CD4-positive, alpha-beta T cell treated with Interleukin-6 at 100 ng/mL for 8 hours (primary cell): ENCODE measurements at places on chromosomes 4 and X.

GRCh38 chr4:144667500-144667899 lies 21.5 kb downstream of the HHIP start:
- no peak for DNase-seq

GRCh38 chr4:169366821-169367220 lies 96.1 kb upstream of the SH3RF1 start:
- DNase-seq, result no peak

DNA sequence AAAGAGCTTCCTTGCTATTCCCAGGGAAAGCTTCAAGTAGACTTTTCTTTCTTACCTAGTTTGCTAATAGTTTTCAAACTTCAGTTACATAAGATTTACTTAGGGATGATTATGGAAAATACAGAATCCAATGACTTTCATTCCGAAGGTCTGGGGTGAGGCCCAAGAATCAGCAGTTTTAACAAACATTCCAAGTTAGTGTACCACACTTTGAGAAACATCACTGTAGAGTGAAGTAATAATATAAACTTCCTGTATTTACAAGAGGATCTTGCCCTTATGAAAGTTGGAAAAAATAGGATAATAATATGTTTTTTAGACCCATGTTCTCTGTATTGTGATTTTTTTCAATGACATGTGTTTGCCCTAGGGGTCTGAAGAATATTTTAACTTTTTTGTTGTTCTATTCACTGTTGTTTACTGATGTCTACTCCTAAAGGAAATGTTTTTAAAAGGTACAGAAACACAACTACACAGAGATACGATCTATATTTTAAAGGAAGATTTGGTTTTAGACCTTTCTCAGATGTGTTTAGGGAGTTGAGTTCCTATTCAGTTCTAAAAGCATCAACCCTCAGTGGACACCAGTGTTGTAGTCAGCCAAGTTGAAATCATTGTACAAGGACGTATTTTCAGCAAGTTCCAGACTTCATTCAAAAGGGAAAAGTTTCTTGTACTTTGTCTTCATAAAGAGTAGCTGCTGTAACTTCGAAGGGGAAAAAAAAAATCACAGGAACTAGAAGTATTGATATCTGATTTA lies 295.8 kb upstream of the SLC7A11 start:
- DNase-seq, result no peak

GRCh38 chr4:157050561-157050960 lies 25.4 kb upstream of the GLRB start:
- DNase-seq, result no peak

- DNase-seq, result no peak
These were observed 357.1 kb upstream of the NOCT start for GRCh38 chr4:138658518-138658917.

GRCh38 chr4:68718447-68719074 lies 48.1 kb upstream of the UGT2B15 start:
- no peak for DNase-seq

DNA sequence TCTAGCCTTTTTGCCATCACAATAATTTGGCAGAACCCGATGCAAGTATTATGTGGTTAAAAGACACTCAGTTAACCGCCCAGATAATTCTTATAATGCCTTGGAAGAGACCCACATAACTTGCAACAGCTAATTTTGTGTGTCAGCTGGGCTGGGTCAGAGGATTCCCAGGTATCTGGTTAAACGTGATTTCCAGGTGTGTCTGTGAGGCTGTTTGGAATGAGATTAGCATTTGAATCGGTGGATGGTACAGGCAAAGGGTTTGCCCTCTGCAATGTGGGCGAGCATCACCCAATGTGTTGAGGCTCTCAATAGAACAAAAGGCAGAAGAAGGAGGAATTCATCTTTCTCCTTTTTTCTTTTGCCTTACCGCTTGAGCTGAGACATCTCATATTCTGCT lies 314.2 kb upstream of the PUDP start:
- no peak for DNase-seq

DNA sequence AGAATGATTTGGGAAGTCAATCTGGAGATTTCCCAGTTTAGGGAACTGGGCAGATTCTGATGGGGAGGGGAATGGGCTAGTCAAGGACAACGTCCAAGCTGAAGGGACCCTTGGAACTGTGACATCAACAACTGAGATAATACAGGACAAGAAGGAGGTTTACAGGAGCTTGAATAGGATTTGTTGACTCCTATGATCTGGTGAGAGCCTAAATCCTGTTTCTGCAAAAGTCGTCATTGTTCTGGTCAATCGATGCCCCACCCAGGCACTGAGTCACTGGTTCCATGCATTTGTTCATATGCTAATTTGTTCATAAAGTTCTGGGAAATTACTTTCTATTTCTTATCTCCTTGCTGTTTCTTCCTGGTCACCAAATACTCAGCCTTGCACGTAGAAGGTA lies 15.3 kb upstream of the PDGFRA start:
- no peak for DNase-seq

DNA sequence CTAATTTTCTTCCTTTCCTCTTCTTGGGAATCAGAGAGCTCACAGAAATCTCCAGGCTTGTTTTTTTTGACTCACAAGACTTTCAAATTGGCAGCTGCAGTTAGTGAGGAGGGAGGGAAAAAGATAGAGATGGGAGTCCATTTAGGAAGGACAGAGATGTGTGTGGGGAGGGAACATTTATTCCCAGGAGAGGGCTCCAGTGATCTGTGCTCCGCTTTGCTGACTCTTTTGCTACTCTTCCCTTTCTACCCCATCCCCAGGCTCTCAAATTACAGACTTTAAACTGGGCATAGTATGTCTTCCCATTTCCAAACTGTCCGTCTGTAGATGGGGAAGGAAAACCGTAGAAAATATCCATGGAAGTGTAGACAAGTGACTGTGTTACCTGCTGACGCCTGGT lies 39.1 kb upstream of the UCP1 start:
- DNase-seq, result no peak
